ENCODE measurements at places on chromosomes 5 and 9. TPM values are rescaled to one million over a fixed set of nuclear protein-coding genes. Genes with fewer than 3 reads are reported as not detected.

DNA sequence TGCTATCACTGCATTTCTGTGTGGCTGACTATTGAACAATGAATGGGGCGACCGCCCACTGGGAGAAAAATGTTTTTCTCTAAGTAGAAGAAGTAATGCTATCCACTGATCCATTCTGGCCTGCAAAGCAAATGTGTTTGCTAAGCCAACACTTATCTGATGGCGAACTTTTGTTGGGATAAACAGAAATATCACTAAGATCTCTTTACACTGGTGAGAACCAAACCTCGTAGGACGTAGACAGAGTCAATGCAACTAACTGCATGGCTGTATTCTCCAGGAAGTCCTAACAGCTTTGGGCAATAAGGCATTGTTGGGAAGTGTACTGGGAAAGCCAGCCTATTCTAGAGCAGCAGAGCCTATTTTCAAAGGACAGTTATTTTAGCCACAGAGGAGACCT is 77.7 kb downstream of the ANKH start:
- no peak for DNase-seq
- H3K27ac ChIP-seq, result no peak overlapping the region
- H3K27me3 ChIP-seq, result no peaks in the 10 kb centered on the region
- H3K36me3 ChIP-seq, result no peaks in the 10 kb centered on the region
- peaks cover 3% of the 10 kb centered on the region for H3K4me1 ChIP-seq

DNA sequence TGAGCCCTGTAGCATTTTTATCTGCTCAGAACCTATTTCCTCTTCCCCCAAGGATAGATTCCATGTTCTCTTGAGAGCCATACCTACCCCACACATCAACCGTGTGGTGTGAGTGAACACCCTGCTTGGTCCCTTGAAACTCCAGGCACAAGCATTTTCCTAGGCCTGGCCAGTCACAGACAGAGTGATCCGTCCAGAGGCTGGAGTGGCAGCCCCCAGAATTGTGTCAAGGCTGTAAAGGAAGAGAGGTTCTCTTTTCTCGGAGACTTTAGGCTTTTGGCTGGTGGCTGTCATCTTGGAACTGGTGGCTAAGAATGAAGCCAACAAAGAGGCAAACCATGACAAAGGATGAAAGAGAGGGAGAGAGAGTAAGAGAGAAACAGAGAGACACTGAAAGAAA is 66.0 kb downstream of the ARHGEF37 start:
- no peak overlapping the region for H3K4me3 ChIP-seq
- H3K36me3 ChIP-seq, result no peaks in the 10 kb centered on the region
- DNase-seq, result no peak
- H3K27me3 ChIP-seq, result no peaks in the 10 kb centered on the region
- H3K4me1 ChIP-seq, result no peaks in the 10 kb centered on the region

GRCh38 chr5:63700241-63700640 is 262.0 kb downstream of the HTR1A start:
- H3K27ac ChIP-seq, result no peak overlapping the region
- no peaks in the 10 kb centered on the region for H3K36me3 ChIP-seq
- H3K4me1 ChIP-seq, result no peaks in the 10 kb centered on the region
- no peak for DNase-seq

DNA sequence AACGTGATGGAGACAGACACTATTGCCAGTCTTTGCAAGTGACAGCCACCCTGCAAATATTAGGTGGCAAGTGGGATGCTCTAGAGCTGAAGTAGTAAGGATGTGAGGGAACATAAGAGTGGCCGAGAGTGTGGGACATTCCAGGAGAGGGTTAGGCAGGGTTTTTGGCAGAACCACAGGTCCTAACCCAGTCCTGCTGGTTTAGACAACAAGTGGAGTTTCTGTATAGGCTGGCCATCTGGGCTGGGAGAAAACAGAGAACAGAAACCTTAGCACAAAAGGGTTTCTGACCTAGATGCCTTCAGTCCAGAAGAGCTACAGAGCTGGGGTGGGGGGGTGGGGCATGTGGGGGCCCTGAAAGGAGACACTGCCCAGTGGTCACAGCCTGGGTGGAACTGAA is 107.4 kb downstream of the TMEM174 start:
- H3K36me3 ChIP-seq, result no peaks in the 10 kb centered on the region
- no peaks in the 10 kb centered on the region for H3K27me3 ChIP-seq
- no peaks in the 10 kb centered on the region for H3K4me1 ChIP-seq
- no peak overlapping the region for H3K27ac ChIP-seq

GRCh38 chr5:31753700-31754357 is 114.9 kb downstream of the PDZD2 start:
- H3K27me3 ChIP-seq, result no peaks in the 10 kb centered on the region
- no peaks in the 10 kb centered on the region for H3K4me1 ChIP-seq
- DNase-seq, result no peak
- H3K4me3 ChIP-seq, result no peak overlapping the region

GRCh38 chr5:156824800-156825199 is 25.3 kb upstream of the PPP1R2B start:
- H3K4me3 ChIP-seq, result no peak overlapping the region
- H3K27ac ChIP-seq, result no peak overlapping the region
- no peaks in the 10 kb centered on the region for H3K27me3 ChIP-seq
- H3K36me3 ChIP-seq, result no peaks in the 10 kb centered on the region
- DNase-seq, result no peak
- H3K4me1 ChIP-seq, result no peaks in the 10 kb centered on the region

DNA sequence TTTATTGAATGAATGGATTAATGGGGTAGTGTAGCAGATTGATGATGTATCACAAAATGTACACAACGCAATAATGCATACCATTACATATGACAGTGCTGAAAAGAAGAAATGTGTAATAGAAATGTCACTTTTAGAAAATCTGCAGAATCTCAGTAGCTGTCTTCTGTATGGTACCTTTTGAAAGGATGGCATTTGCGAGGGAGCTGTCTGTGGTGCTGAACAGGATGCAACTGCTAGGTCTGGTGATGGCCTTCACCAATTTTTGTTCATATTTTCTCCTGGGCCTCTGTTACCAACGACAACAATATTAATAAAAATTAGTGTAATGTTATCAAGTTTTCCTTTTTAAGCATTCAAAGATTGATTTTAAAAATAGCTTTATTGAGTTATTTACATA is 36.2 kb upstream of the OTULIN start:
- no peak overlapping the region for H3K27ac ChIP-seq
- DNase-seq, result peak; percentile 42
- H3K27me3 ChIP-seq, result no peaks in the 10 kb centered on the region
- H3K4me3 ChIP-seq, result no peak overlapping the region
- H3K4me1 ChIP-seq, result no peaks in the 10 kb centered on the region

DNA sequence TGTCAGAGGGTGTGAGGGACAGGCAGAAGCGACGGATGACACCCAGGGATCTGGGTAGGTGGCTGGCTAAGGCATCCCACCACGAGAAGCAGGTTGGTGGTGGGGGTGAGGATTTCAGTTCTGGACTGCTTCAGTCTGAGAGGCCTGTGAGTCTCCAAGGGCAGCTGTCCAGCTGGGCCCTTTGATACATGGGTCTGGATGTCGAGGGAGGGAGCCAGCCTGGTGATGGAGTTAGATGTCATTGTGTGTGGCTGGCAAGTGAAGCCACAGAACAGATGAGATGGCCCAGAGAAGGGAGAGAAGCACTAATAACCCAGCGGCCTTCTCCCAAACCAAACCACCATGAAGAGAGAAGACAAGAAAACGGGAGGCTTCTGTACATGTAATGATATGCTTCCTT is 11.1 kb downstream of the MED27 start:
- no peak overlapping the region for H3K27ac ChIP-seq
- H3K4me1 ChIP-seq, result no peaks in the 10 kb centered on the region
- no peaks in the 10 kb centered on the region for H3K27me3 ChIP-seq
- no peak for DNase-seq
- H3K4me3 ChIP-seq, result no peak overlapping the region

DNA sequence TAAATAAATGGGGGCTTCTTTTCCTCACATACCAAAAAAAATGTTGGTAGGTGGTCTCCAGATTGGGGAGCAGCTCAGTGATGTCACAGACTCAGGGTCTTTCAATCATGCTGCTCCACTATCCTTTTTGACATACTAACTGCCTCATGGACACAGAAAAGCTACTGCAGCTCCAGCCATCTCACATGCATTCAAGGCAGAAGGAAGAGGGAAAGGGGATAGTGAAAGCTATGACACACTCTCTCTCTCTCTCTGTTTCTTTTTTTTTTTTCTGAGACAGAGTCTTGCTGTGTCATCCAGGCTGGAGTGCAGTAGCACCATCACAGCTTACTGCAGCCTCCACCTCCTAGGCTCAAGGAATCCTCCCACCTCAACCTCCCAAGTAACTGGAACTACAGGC is 7.9 kb upstream of the ADGRD2 start:
- DNase-seq, result no peak
- H3K4me1 ChIP-seq, result no peaks in the 10 kb centered on the region
- H3K27ac ChIP-seq, result no peak overlapping the region
- H3K27me3 ChIP-seq, result no peaks in the 10 kb centered on the region
- no peaks in the 10 kb centered on the region for H3K36me3 ChIP-seq

GRCh38 chr5:10452768-10453331 is 11.2 kb downstream of the ROPN1L start:
- peak; percentile 83 for DNase-seq
- no peak overlapping the region for H3K27ac ChIP-seq
- no peak overlapping the region for H3K4me3 ChIP-seq
- no peaks in the 10 kb centered on the region for H3K36me3 ChIP-seq
- H3K4me1 ChIP-seq, result no peaks in the 10 kb centered on the region

GRCh38 chr9:123655681-123656423 is 274.1 kb downstream of the DENND1A start:
- peaks cover 27% of the 10 kb centered on the region for H3K4me1 ChIP-seq
- no peaks in the 10 kb centered on the region for H3K36me3 ChIP-seq
- no peak overlapping the region for H3K27ac ChIP-seq

- peaks cover 8% of the 10 kb centered on the region for H3K4me1 ChIP-seq
- H3K27me3 ChIP-seq, result no peaks in the 10 kb centered on the region
- no peak overlapping the region for H3K4me3 ChIP-seq
- DNase-seq, result no peak
- H3K36me3 ChIP-seq, result no peaks in the 10 kb centered on the region
- H3K27ac ChIP-seq, result no peak overlapping the region
Measured at GRCh38 chr9:93580654-93581380, 4.4 kb downstream of the PHF2 start.

- no peaks in the 10 kb centered on the region for H3K36me3 ChIP-seq
- no peaks in the 10 kb centered on the region for H3K27me3 ChIP-seq
- DNase-seq, result peak; percentile 39
- H3K27ac ChIP-seq, result no peak overlapping the region
Measured at GRCh38 chr5:81165493-81166119, 67.5 kb upstream of the CKMT2 start.

GRCh38 chr5:179265514-179266290 is 79.6 kb downstream of the ADAMTS2 start:
- no peak for DNase-seq
- H3K4me3 ChIP-seq, result no peak overlapping the region
- H3K36me3 ChIP-seq, result no peaks in the 10 kb centered on the region
- H3K27ac ChIP-seq, result no peak overlapping the region

GRCh38 chr5:133404724-133405123 is 207.6 kb downstream of the FSTL4 start:
- no peaks in the 10 kb centered on the region for H3K27me3 ChIP-seq
- H3K4me3 ChIP-seq, result no peak overlapping the region
- H3K36me3 ChIP-seq, result no peaks in the 10 kb centered on the region
- no peak overlapping the region for H3K27ac ChIP-seq
- no peak for DNase-seq

DNA sequence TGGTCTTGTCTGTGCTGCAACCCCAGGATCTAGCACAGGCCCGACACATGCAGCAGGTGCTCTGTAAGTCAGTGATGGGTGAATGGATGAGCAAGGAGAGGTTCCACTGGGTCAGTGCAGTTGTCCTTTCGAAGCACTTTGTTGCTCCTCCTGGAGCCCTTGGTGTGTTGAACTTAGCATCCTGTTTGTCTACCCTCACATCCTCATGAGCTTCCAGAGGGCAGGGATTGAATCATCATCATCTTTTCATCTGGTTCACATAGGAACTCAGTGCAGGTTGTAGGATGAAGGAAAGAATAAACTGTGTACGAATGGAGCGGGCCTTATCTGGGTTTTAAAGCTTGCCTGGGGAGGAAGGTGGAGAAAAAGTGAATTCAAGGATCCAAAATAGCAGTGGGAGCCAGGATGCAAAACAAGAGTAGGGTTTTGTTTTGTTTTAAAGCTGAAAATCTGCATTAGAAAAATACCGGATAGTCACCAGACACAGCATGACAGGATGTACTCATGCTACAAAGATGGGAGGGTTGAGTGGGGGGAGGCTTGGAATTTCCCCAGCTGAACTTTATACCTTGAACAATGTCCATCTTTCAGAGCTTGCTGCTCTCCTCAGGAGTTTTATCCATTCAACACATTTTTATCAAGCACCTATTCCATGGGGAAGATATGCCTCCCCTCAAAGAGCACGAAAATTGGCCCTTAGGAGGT is 55.8 kb downstream of the PTTG1 start:
- H3K36me3 ChIP-seq, result no peaks in the 10 kb centered on the region
- H3K27me3 ChIP-seq, result no peaks in the 10 kb centered on the region
- DNase-seq, result no peak

GRCh38 chr9:86183229-86184137 is 76.0 kb downstream of the C9orf153 start:
- H3K36me3 ChIP-seq, result no peaks in the 10 kb centered on the region
- H3K27ac ChIP-seq, result no peak overlapping the region
- no peaks in the 10 kb centered on the region for H3K4me1 ChIP-seq
- H3K4me3 ChIP-seq, result no peak overlapping the region
- H3K27me3 ChIP-seq, result peaks cover 4% of the 10 kb centered on the region

The MELK gene
- total RNA-seq, result not detected

The RACK1 gene
- total RNA-seq, result 2,047 TPM

The LCN1 gene
- not detected for total RNA-seq

The MYOZ3 gene
- not detected for total RNA-seq

Measured in B cell (primary cell).